ENCODE measurements at places on chromosomes 2 and 18.

GRCh38 chr18:67692811-67693210, 176.3 kb upstream of the DSEL start:
- no peak for DNase-seq

DNA sequence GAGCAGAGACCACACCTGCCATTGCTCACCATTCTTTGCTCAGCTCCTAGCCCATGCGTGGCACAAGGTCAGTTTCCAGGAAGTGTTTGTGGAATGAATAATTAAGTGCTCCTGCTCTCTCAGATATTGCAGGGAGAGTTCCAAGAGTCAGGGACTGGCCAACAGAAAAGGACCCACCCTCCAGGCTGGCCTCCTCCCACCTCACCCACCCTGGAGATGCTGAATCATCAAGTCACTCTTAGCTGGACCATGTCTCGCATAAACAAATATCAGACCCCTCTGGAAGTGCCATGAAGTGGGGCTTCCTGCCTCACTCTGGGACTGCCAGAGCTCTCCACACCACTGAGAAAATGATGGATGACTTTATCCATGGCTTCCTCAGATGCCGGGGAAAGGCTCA, 256.0 kb downstream of the TNS1 start:
- DNase-seq = no peak

DNA sequence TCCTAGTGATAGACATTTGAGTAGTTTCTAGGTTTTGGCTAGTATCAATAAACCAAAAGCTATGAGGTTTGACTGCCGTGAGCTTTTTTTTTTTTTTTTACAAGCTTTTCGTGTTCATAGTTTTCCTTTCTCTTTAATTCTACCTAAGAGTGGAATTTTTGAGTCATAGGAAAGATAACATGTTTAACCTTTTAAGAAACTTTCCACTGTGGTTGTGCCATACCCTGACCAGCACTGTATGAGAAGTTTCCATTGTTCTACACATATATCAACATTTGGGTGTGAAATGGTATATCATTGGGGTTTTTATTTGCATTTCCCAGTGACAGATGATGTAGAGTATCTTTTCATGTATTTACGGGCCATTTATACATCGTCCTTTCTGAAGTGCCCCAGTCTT, 31.7 kb downstream of the UBE2F start:
- DNase-seq = peak; percentile 59

GRCh38 chr2:138718405-138718804, 61.8 kb downstream of the NXPH2 start:
- DNase-seq = no peak

- DNase-seq = no peak
Observed at GRCh38 chr2:121454549-121455090, 76.1 kb upstream of the RNU4ATAC start.

- no peak for DNase-seq
Observed at GRCh38 chr2:208820014-208820688, 413.6 kb downstream of the PTH2R start.

DNA sequence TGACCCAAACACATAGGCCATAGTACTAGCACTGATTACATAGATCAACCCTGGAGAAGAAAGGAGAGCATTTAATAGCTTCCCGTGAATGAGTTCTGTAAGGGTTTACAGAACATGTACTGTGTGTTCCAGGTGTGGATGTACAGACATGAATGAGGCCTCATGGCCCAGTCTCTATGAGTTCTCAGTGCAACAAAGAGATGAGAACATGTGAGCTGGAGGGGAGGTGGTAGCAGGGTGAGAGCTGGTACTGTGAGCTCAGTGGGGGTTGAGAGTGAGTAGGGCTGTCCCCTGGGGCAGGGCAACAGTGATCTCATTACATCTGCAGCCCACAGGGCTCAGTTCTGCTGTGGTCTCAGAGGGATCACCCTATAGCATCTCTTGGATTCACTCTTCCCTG, 42.6 kb upstream of the SPRED2 start:
- no peak for DNase-seq

DNA sequence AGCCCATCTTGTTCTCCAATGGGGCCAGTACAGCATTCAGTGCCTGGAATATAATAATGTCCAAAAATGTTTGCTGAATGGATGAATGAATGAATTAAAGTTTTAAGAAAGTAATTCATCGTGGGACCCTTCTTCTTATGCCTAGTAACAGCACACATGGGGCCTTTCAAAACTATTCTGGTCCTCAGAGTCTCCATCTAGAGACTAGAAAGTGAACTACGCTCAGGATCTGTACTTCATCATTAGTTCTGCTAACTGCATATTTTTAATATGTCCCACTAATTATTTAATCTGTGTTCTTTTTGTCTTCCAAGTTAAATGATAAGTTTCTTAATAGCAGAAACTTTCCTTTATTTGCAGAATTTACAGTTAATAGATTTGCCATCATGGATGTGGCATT, 172.5 kb downstream of the SMAD2 start:
- no peak for DNase-seq

GRCh38 chr2:95265182-95265581, 9.1 kb upstream of the PROM2 start:
- no peak for DNase-seq

DNA sequence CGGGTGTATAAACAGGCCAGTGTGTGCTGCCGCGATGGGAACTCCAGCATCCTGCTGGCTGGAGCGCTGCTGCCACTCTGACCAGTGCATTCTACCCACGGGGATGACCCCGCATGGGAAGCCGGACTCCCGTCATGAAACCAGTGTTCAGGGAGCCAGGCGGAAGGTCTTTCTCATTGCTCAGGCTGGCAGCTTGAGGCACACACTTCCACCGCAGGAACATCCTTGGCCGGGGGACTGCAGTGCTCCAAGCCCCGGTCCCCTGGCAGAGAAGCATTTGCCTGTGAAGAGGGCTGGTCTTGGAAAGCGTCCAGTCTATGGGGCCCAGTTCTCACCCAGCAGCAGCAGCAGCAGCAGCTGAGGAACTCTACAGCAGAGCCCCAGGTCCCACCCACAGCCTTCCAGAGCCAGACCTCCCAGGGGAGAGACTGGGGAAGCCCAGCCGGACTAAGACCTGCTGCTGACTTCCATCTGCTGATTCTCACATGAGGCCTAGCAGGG, 235.9 kb downstream of the KLHL29 start:
- DNase-seq = no peak

GRCh38 chr2:200748779-200749178, 62.9 kb upstream of the BZW1 start:
- no peak for DNase-seq

DNA sequence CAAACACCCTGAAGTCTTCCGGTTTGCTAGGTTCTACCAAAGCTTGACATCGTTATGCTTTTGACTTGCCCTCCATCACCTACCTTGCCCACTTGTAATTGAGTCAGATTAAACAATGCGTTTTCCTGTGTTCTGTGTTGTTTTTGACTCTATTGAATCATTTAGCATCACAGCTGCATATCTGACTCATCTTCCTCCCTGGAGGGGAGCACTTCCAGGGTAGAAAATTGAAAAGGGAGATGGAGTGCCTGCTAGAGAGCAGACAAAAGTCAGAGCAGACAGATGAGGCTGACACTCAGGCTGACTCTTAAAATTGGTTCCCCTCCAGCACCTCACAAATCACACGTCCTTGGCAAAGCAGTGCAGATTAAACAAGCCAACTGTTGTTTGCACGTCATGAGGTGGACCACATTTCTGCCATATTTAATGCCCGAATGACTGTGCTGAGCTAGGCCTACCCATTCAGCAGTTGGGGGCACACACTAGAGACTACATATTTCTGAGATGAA, 2.2 kb downstream of the MPP4 start:
- DNase-seq = no peak

DNA sequence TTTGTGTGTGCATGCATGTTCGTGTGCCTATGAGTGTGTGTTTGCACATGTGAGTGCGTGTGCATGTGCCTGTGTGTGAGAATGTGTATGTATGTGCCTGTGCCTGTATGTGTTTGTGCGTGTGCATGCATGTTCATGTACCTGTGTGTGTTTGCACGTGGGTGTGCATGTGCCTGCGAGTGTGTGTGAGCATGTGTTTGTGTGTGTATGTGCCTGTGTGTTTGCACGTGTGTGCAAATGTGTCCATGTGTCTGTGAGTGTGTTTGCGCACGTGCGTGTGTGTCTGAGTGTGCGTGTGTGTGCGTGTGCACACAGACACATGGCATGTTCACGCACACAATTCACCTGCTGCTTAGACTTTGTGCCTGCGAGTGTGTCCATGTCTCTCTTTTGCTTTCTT, 853.5 kb upstream of the SALL3 start:
- no peak for DNase-seq

- no peak for DNase-seq
Observed at GRCh38 chr2:180717588-180717987, 262.8 kb upstream of the UBE2E3 start.

DNA sequence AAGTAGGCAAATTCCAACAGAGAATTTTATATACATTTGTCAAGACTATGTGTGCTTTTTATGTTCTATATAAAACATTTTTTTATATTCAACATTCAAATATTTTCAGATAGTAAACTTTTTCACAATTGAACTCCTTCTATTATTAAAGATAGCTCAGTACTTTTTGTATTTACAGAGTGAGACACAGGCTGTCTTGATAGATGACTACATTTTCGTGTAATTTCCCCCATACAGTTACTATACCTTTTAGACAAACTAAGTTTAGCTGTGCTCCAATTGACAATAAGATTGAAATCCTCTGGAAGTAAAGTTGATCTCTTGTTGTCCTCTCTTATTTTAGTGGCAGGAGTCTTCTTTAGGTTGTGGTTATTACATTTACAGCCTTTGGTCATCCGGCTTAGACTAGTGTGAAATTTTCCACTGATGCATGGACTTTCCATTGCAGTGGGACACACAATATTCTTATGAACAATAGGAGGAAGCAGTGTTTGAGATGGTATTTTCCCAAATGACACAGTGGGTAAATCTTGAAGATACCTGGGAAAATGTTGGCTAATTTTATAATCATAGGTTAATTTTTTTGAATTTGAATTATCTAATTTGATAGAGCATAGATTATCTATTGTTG, 21.0 kb downstream of the ZSWIM2 start:
- DNase-seq = no peak

DNA sequence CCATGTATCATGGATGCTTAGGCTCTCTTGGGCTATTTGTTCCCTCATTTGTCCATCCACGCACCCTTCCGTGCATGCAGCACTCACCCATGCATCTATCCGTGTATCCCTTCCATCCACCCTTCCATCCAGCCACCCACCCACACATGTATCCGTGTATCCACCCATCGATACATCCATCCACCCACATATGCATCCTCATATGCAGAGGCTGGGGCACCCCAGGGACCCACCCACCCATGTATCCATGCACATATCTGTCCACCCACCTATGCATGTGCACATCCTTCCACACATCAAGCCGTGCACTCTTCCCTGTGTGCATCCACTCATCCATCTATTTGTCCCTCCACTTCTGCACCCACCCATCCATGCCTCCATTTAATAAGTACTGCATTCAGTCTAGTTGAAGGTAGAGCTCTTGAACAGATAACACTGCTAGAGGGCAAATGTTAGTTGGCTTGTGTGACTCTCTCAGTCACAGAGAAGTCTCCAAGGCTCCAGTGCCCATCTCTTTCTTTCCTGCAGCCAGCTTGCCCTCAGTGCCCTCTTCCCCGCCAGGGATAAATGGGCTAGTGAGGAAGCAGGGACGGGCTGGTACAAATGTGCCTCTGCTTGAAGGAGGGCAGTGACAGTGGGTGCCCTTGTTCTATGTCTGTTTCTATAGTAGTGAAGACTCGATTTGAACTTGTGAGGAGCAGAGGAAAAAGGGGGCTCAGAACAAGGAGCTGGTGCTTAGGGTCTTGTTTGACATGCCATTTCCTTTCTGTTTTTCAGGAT, 61.5 kb downstream of the EMILIN2 start:
- no peak for DNase-seq

All from T-helper 2 cell treated with Interferon-gamma antibody and Interleukin-4, amounts not matched to agents 5 μg/mL and 100 μg/mL, for 36 hours (primary cell).